Stimulated activated CD4-positive, alpha-beta T cell treated with anti-CD3 and anti-CD28 coated beads, Interleukin-12 subunit alpha, Interleukin-12 subunit beta, amount 100 ng/mL, for 4 hours (primary cell): ENCODE measurements at places on chromosomes 7 and 10.

GRCh38 chr10:122475100-122475499 lies 13.7 kb downstream of the HTRA1 start:
- DNase-seq: no peak

DNA sequence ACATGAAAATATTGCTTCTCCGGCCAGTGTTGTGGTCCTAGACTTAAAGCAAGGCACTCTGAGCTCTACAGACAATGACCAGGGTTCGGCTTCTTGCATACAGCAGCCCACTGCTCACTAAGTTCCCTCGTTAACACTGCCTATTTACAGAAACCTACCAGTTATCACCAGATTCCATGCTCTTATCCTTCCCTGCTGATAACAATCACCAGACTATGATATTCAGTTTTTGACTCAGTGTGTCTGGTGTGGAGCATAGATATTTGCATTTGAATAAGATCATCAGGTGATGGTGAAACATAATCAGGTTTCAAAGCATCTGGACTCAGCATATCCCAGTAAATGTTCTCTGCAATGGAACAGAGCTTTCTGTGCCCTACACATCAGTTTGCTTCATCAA lies 182.3 kb downstream of the SNX13 start:
- DNase-seq: no peak

DNA sequence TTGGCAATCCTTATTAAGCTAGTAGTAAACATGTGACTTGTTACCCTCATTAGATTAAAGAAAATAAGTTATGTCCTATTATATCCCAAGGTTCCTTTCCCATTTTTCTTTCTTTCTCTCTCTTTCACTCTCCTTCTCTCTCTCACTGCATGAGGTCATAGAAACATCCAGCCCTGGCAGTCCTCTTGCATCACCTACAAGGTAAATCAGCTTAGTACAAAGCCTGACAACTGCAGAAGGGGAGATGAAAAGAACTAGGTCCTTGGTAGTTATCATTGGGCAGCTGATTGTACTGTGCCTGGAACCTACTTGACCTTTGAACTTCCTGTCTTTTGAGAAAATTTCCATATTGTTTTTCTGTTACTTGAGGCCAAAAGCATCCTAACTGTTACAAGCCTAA lies 307.9 kb upstream of the SP8 start:
- no peak for DNase-seq

DNA sequence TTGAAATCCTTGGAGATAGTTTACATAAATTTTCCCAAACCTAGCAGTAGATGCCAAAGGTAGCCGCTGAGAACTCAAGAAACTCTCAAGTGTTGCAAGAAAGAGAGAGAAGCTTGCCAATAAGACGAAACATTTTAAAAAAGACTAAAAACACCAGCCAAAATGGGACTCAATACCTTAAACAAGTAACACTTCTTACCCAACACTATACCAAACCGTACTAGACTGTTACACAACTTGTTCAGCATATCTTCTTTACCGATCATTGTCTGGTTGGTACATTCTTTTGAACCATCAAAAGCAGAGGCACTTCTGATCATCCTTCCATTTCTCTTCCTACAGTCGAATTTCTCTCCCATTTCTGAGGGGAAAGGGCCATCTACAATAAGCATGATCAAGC lies 4.8 kb upstream of the PTPN12 start:
- DNase-seq: no peak

DNA sequence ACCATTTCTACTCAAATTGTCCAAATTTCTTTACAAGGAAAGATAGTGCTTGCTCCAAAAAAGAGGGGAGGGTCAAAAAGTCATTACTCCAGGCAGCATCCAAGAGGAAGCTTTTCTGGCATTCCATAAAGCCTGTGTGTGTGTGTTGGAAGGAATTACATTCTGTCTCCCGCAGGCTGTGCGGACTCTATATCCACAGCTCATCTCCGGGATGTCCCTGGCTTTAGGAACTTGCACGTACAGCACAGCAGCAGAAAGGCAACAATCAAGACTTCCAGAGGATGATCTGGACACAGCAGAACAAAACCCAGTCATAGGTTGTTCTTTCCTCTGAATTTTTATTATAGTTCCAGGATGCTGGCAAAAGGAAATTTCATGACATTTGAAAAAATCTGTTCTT lies 94.8 kb downstream of the ITIH5 start:
- no peak for DNase-seq

DNA sequence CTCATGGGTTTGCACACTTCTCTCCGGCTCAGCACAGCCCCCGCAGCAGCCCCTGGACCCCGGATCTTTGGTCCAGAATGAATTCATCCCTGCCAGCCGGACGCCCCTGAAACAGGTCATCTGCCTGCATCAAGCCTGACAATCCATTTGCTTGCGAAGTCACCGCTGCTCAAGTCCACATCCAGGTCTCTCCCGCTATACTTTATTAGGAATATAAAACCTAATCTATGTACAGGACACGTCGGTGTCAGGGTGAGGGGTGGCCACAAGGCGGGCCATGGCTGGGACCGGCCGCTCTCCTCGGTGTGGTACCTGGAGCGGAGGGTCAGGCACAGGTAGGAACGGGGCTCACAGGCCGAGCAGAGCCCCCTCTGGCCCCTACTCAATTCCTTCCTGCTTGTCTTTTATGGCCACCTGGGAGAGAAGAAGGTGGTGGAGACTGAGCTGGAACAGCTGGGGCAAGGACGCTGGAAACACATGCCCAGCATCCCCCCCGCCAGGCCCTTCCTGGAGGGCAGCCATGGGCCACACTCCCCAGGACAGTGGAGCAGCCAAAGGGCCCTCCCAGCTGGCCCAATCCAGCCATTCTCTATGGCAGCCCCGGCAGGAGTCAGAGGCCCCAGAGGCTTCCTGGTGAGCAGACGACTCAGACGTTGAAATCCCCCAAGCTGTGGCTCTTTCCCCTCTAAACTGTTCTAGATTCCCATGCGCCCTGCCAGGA lies 5.3 kb downstream of the POLR2J start:
- DNase-seq: no peak

- DNase-seq: no peak
Measured at GRCh38 chr7:115177103-115177502, 255.2 kb downstream of the MDFIC start.

GRCh38 chr7:90178166-90178565 lies 23.9 kb downstream of the STEAP1 start:
- no peak for DNase-seq

DNA sequence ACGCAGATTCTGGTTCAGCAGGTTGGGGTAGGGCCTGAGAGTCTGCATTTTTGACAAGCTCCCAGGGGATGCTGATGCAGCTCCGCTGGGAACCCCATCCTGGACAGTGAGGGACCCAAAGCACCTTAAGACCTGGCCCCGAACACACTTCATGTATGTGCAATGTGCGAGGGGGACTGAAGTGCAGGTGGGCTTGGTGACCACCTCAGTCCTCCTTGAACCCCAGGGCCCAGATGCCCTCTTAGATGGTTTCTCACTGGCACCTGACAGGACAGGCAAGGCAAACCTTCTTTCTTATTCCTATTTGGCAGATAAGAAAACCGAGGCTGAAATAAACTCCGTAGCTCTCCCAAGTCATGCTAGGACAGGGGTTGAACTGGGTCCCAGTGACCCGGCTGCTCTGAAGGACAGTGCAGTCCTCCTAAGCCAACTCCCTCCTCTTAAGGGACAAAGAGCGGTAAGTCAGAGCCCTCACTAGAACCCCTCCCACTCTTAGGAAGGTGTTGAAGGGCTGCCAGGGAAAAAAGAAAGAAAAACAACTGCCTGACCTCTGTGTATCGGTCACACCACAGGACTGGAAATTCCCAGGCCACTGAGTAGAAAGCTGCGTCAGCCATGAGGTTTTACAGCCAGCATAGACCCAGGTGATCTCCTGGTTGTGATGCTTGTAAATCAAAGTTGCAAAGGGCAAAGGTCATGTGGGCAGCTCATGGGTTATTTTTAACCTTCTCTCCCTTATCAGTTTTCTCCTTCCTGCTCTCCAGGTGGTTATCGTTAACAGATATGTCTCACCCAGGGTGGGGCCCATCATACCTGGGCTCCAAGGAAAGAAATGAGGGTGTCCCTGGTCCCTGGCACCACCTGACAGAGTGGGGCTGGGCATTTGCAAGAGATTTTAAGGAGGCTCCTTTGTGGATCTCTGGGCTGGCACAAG lies 90.9 kb upstream of the SMNDC1 start:
- DNase-seq: no peak

GRCh38 chr10:132397671-132398565 lies 918 bp downstream of the PWWP2B start:
- no peak for DNase-seq

DNA sequence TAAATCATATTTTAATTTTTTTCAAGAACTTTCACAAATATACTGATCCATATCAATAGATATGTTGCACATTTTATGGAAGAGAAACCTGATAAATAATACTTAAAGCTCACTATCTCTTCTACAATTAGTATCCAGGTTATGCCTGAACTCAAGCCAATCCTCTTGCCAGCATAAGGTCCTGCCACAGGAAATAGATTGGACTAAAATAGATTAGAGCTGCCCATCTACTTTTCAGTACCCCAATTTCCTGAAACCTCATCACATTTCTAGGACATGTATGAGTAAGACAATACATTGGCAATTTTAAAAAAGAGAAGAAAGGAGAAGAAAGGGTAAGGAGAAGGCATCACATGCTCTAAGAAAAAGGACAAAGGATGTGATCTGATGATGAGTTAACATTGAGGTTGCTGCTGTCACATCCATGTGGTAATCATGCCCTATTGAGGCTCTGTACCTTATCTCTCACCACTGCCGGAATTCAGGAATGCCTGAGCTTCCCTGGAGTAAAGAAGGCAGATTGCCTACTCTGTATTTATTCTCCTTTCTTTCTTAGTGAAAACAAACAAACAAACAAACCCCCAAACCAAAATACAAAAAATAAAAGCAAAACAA lies 199.7 kb downstream of the ANK3 start:
- no peak for DNase-seq

GRCh38 chr10:55550236-55550635 lies 749.2 kb upstream of the PCDH15 start:
- DNase-seq: no peak

- no peak for DNase-seq
Measured at GRCh38 chr7:41067576-41067975, 635.3 kb downstream of the INHBA start.

- DNase-seq: no peak
Measured at GRCh38 chr10:71600849-71601248, 118.7 kb downstream of the C10orf105 start.

- no peak for DNase-seq
Measured at GRCh38 chr10:70740406-70741288, 44.5 kb downstream of the TBATA start.

DNA sequence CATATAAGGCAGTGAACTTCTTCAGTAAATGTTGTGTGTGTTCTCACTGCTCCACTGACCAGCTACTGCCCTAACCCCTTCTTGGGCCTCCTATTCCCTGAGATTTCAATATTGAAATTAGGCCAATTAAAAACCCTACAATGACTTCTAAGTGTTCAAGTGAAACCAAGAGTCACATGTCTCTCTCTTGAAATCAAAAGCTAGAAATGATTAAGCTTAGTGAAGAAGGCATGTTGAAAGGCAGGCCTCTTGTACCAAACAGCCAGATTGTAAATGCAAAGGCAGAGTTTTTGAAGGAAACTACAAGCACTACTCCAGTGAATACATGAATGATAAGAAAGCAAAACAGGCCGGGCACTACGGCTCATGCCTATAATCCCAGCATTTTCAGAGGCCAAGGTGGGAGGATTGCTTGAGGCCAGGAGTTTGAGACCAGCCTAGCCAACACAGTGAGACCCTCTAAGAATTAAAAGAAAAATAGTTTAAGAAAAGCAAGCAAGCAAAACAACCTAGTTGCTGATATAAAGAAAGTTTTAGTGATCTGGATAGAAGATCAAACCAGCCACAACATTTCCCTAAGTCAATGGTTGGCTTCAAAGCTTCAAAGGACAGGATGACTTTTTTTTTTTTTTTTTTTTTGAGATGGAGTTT lies 22.3 kb downstream of the BRAF start:
- DNase-seq: no peak

- no peak for DNase-seq
Measured at GRCh38 chr10:126459878-126460481, 71.7 kb upstream of the ADAM12 start.

GRCh38 chr7:94431619-94432280 lies 37.1 kb downstream of the COL1A2 start:
- DNase-seq: no peak

- DNase-seq: no peak
Measured at GRCh38 chr10:33412653-33413361, 78.3 kb upstream of the NRP1 start.

GRCh38 chr7:157757776-157758467 lies 421.1 kb downstream of the DNAJB6 start:
- DNase-seq: no peak

GRCh38 chr10:126584836-126585235 lies 85.7 kb downstream of the C10orf90 start:
- no peak for DNase-seq

GRCh38 chr7:151897161-151897731 lies 20.3 kb upstream of the PRKAG2 start:
- no peak for DNase-seq

GRCh38 chr10:59102394-59102793 lies 74.0 kb upstream of the PHYHIPL start:
- DNase-seq: no peak

GRCh38 chr10:110500515-110500905 lies 2.8 kb downstream of the DUSP5 start:
- no peak for DNase-seq

DNA sequence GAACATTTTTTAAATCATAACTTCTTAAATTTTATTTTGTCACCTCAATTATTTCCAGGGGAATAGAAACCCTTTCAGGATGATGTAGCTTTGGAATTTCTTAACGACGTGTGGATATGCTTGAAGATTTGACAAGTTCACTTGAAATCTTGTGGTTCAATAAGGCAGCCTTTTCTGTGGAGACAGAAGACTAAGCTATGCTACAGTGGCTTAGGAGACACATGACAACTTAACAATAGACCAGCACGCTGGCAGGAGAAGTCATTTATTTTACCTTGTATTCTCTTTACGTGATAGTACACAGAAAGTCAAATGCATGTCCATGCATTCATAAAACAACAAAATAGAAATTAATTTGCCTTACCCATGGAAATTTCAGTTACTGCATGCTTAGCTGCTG lies 181.6 kb downstream of the GRM3 start:
- no peak for DNase-seq

GRCh38 chr10:22505911-22506685 lies 160.8 kb downstream of the SPAG6 start:
- peak; percentile 32 for DNase-seq

- no peak for DNase-seq
Measured at GRCh38 chr7:38276096-38276877, 2.9 kb upstream of the TARP start.

- DNase-seq: no peak
Measured at GRCh38 chr7:36943591-36944435, 219.5 kb upstream of the AOAH start.

GRCh38 chr7:1087952-1088920 lies at the start of gene GPER1:
TSS of gene GPER1 (plus strand) at chr7:1088113. CDS start at chr7:1091729, 3,616 bp downstream.
- no peak for DNase-seq

DNA sequence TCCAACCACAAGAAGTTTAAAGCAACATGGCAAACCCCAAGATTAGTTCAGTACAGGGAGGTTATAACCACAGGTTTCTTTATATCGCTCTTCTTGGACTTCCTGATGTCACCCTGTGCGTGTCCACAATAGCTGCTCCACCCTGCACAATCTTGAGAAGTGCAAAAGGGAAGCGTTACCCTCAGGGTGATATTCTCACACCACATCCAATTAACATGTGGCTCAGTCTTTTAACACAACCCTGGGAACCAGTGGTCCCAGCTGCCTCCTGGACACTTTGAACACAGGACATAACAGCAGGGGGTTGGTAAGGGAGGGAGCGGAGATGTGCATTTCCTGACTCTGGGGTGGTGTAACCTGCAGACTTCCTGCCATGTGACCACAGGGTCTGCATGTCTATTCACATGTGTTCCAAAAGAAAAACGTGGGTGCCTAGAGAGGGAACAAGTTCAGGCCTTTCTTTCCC lies 64.6 kb downstream of the GSAP start:
- peak; percentile 13 for DNase-seq
